Prostate gland (tissue), 2 donors: ENCODE measurements at places on chromosomes 1 and 21. TPM values are rescaled to one million over a fixed set of nuclear protein-coding genes. Genes with fewer than 3 reads are reported as not detected.

GRCh38 chr1:16198444-16199156 is 13.9 kb downstream of the ARHGEF19 start:
- DNase-seq, result no peak
- H3K27me3 ChIP-seq, result no peaks in the 10 kb centered on the region
- no peak overlapping the region for H3K4me3 ChIP-seq
- no peaks in the 10 kb centered on the region for H3K4me1 ChIP-seq
- H3K36me3 ChIP-seq, result no peaks in the 10 kb centered on the region

DNA sequence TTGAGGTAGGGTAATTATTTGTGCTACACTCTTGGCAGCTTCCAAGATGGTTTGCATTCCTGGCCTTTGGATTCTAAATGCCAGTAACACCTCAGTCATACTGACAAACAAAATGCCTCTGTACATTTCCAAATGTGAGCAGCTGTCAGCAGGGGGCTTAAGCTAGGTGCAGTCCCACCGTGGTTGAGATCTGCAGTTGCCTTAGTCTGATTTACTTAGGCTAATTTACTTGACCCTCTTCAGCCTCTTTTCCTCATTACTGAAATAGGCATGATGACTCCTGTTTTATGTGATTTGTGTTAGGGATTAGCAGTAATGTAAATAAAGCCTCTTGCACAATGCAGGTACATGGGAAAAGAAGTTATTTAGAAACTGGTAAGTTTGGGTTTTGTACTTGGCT is 13.5 kb upstream of the SPATA1 start:
- no peaks in the 10 kb centered on the region for H3K4me1 ChIP-seq
- H3K27me3 ChIP-seq, result no peaks in the 10 kb centered on the region
- no peak overlapping the region for H3K27ac ChIP-seq
- H3K4me3 ChIP-seq, result no peak overlapping the region
- no peak for DNase-seq

GRCh38 chr1:151444783-151445177 is 14.5 kb downstream of the POGZ start:
- no peaks in the 10 kb centered on the region for H3K36me3 ChIP-seq
- H3K27ac ChIP-seq, result no peak overlapping the region
- no peaks in the 10 kb centered on the region for H3K27me3 ChIP-seq
- no peak overlapping the region for H3K4me3 ChIP-seq
- H3K4me1 ChIP-seq, result peaks cover 9% of the 10 kb centered on the region

GRCh38 chr1:221636967-221637366 is 104.9 kb downstream of the DUSP10 start:
- DNase-seq, result no peak
- no peak overlapping the region for H3K27ac ChIP-seq
- H3K36me3 ChIP-seq, result no peaks in the 10 kb centered on the region
- H3K4me3 ChIP-seq, result no peak overlapping the region

- H3K27me3 ChIP-seq, result no peaks in the 10 kb centered on the region
- no peak for DNase-seq
- no peaks in the 10 kb centered on the region for H3K4me1 ChIP-seq
- H3K36me3 ChIP-seq, result no peaks in the 10 kb centered on the region
Observed at GRCh38 chr1:192737306-192737705, 71.5 kb upstream of the RGS2 start.

DNA sequence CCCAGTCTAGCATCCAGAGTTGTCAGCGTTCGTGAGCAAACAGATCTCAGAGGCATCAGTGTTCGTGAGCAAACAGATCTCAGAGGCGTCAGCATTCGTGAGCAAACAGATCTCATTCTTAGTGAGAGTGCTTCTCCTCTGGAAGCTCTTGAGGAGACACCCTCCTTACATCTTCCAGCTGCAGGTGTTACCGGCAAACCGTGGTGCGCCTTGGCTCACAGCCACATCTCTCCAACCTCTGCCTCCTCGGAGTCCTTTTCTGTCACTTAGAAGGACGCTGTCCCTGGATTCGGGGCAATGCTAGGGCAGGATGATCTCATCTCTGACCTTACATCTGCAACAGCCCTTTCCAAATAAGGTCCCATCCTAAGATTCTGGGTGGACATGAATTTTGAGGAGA is 14.6 kb upstream of the UMODL1 start:
- H3K36me3 ChIP-seq, result no peaks in the 10 kb centered on the region
- H3K4me1 ChIP-seq, result peaks cover 16% of the 10 kb centered on the region
- peak; percentile 47 for DNase-seq
- H3K4me3 ChIP-seq, result no peak overlapping the region

- no peak overlapping the region for H3K4me3 ChIP-seq
- DNase-seq, result no peak
- H3K4me1 ChIP-seq, result no peaks in the 10 kb centered on the region
- H3K27me3 ChIP-seq, result no peaks in the 10 kb centered on the region
Observed at GRCh38 chr21:26224366-26224765, 53.8 kb upstream of the APP start.

DNA sequence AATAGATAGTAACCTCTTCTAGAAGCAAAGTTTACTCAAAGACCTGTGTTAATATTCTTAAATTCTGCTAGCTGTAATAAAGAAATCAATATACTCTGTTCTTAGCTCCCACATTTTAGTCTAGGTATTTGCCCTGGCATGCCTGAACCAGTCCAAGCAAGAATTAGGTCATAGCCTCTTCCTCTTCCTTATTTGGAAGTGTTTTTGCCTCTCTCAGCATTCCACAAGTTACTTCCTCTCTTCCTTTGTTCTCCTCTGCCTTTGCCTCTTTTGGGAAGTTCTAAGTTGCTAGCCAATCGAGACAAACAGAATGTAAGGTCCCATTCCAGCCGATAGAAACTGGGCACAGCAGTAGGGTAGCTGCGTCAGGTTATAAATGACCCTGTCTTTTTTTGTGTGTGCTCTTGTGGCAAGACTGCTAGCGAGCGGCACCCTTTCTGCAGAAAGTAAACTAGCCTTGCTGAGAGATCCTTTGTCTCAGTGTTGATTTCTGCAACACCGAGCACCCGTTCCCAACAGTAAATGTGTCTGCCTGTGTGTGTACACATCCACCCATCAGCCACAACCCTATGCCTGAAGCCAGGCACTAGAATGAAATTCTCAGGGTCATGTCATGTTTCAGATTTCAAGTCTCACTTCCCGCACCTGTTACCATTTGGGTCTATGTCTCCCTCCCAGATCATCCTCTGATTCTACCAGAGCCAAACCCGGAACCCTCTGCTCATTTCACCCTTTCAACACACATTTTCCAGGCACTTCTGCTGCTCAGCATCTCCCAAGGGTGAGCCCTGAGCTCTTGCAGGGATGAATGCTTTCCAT is 37.5 kb downstream of the LRRC3 start:
- DNase-seq, result no peak
- no peaks in the 10 kb centered on the region for H3K4me1 ChIP-seq
- no peak overlapping the region for H3K4me3 ChIP-seq
- H3K27me3 ChIP-seq, result peaks cover 6% of the 10 kb centered on the region

- no peaks in the 10 kb centered on the region for H3K27me3 ChIP-seq
- no peak overlapping the region for H3K4me3 ChIP-seq
- no peak overlapping the region for H3K27ac ChIP-seq
- no peaks in the 10 kb centered on the region for H3K36me3 ChIP-seq
- DNase-seq, result no peak
Observed at GRCh38 chr21:41363370-41364270, 1.8 kb downstream of the MX2 start.

- DNase-seq, result no peak
- peak overlapping the region; percentile 82 for H3K4me3 ChIP-seq
- H3K4me1 ChIP-seq, result peaks cover 14% of the 10 kb centered on the region
- H3K36me3 ChIP-seq, result no peaks in the 10 kb centered on the region
- no peaks in the 10 kb centered on the region for H3K27me3 ChIP-seq
Observed at GRCh38 chr1:154972213-154972516, 1.6 kb upstream of the SHC1 start.

- H3K4me1 ChIP-seq, result no peaks in the 10 kb centered on the region
- H3K27ac ChIP-seq, result no peak overlapping the region
- H3K4me3 ChIP-seq, result no peak overlapping the region
Observed at GRCh38 chr1:90162216-90162615, 167.3 kb downstream of the ZNF326 start.

GRCh38 chr1:117077267-117077666 is 17.1 kb downstream of the TTF2 start:
- no peaks in the 10 kb centered on the region for H3K27me3 ChIP-seq
- H3K27ac ChIP-seq, result no peak overlapping the region
- no peak for DNase-seq
- no peaks in the 10 kb centered on the region for H3K4me1 ChIP-seq

GRCh38 chr1:184954232-184954995 is 19.9 kb downstream of the NIBAN1 start:
- no peaks in the 10 kb centered on the region for H3K4me1 ChIP-seq
- no peak overlapping the region for H3K4me3 ChIP-seq
- no peaks in the 10 kb centered on the region for H3K27me3 ChIP-seq
- H3K36me3 ChIP-seq, result no peaks in the 10 kb centered on the region
- no peak overlapping the region for H3K27ac ChIP-seq
- no peak for DNase-seq

GRCh38 chr1:210711825-210712612 is 383.3 kb downstream of the HHAT start:
- no peak overlapping the region for H3K27ac ChIP-seq
- H3K27me3 ChIP-seq, result no peaks in the 10 kb centered on the region
- H3K36me3 ChIP-seq, result no peaks in the 10 kb centered on the region

DNA sequence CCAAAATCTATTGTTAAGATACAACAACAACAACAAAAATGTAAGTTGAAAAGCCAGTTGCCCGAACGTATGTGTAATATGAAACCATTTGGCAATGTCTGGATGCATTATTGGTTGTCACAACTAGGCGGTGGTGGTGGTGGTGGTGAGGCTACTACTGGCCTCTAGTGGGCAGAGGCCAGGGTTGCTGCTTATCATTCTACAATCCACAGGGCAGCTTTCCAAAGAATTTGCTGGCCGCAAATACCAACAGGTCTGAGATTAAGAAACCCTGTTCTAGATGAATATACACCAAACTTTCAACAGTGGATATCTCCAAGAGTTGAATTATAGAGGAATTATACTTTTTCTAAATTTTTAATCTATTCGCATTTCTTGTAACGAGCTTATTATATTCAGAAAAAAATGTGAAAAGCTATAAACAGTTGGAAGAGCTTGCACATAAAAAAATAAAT is 26.8 kb upstream of the ZNF697 start:
- no peak overlapping the region for H3K4me3 ChIP-seq
- H3K27me3 ChIP-seq, result no peaks in the 10 kb centered on the region
- no peaks in the 10 kb centered on the region for H3K36me3 ChIP-seq
- DNase-seq, result no peak
- H3K4me1 ChIP-seq, result no peaks in the 10 kb centered on the region
- H3K27ac ChIP-seq, result peak overlapping the region; percentile 64

The OR2L5 gene
- not detected for total RNA-seq

The NAV1 gene
- total RNA-seq, result 29.1 TPM

The TFF3 gene
- 30.6 TPM for total RNA-seq

The PHTF1 gene
- total RNA-seq, result 13.4 TPM

The PDE4B gene
- total RNA-seq, result 18.1 TPM

The ADAMTS1 gene
- total RNA-seq, result 110 TPM

The CD5L gene
- total RNA-seq, result not detected
